ENCODE measurements at places on chromosomes 2 and 18.

DNA sequence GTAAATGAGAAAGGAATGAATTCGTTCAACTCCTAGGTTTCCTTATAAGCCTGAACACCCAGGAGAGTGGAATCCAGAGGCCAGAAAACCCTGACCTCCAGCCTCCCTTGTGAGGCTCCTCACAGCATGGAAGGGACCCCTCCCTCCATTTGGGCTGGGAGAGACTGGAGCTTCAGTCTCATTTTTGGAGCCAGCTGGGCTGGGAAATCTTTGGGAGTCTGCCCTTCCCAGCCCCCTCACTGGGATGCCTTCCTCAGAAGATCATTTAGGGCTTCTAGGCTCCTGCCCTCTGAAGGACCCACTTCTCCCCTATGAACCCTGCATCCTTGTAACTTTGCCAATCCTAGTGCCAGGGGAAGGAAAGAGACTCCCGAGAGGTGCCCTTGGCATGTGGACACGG, 346.1 kb downstream of the CYP26B1 start:
- DNase-seq, result no peak

DNA sequence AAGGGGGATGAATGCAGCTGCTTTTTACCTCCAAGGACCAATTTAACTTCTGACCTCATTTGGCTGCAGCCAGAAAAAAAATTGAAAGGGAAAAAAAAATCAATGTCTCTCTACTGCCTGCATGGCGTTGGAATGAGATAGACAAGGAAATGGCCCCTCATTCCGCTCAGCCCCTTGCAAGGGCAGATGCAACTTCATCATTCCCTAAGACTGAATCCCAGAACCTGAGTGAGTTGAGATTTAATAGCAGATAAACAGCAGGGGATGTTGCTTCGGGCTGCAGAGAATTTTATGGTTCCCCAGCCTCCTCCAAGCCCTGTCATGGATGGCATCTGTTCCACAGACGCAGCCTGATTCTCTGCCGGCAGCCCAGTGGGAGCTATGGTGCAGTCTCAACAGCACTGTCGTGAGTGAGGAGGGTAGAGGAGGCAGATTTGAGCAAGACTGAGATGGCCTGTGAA, 49.0 kb downstream of the CAPN13 start:
- no peak for DNase-seq

DNA sequence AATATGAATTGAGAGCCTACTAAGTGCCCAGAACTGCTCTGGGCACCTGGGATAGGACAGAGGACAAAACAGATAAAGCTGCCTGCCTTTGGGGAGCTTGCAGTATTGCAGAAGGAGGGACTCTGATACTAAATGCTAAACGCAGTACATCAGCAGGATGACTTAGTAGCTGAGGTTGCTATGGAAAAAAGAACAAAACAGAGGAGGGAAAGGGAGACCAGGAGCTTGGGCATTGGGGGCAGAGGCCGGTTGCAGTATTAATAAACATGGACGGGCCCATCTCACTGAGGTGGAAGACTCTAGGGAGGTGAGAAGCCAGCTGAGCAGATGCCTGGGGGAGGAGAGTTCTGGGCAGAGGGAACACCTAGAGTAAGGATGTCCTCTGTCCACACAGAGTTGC, 66.1 kb upstream of the SP3 start:
- DNase-seq, result no peak

- no peak for DNase-seq
Observed at GRCh38 chr2:110718990-110719389, 13.4 kb upstream of the ACOXL start.

DNA sequence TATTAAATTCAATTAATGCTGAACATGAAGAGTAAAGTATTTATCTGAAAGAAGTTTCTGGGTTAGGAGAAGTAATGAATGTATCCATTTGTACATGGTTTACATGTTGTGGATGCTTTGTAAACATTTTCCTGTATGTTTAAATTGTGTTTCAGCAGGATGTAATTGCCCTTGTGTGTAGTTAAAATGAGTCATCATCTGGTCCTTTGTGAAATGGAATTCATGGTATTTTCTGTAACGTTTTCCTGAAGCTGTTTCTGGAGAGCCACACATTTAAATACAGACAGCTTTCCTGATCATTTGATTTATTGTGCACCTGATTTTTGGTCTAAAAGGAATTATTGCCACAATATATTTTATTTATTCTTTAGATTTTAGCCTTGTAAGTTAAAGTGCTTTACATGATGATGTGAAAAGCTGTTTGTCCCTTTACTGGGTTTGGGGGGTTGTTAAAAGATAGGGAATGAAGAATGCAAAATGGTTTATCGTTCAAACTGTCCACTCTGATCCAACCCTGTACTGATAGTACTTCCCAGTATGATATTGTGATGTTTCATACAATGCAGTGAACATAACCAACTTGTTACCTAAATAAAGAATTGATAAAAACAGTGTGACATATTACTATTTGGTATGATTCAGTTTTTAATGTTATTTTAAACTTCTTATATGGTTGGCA, 41.7 kb upstream of the SLC3A1 start:
- DNase-seq, result peak; percentile 51

DNA sequence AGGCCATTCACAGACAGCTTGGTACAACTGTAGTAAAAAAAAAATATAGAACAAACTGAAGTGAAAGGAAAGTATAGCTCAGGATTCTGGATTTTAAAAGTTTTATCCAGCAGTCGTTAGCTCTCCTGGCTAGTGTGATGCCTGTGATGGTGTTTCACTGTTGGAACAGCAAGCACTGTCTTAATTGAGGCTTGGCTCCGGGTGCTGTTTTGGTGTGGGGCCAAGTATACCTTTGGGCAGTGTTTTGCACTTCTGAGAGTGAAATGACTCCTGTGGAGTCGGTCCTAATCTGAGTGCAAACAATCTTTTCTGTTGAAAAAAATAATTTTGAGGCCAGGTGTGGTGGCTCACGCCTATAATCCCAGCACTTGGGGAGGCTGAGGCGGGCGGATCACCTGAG, 28.7 kb upstream of the RAB1A start:
- no peak for DNase-seq

GRCh38 chr2:173667014-173667413, 298.2 kb downstream of the SP3 start:
- DNase-seq, result no peak

DNA sequence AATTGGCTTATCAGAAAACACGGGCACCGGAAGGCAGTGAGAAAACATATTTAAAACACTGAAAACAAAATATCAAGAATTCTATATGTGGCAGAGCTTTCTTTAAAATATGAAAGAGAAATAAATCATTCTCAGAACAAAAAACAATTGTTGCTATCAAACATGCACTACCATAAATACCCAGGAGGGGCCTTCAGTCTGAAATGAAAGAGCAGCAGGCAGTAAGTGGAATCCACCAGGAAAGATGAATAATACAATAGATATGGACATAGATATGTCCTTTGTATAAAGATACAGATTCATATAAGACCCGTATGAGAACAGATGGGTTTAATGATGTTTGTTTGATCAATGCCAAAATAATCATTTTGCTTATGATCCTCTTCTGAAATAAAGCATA, 142.0 kb downstream of the TMEM18 start:
- no peak for DNase-seq

DNA sequence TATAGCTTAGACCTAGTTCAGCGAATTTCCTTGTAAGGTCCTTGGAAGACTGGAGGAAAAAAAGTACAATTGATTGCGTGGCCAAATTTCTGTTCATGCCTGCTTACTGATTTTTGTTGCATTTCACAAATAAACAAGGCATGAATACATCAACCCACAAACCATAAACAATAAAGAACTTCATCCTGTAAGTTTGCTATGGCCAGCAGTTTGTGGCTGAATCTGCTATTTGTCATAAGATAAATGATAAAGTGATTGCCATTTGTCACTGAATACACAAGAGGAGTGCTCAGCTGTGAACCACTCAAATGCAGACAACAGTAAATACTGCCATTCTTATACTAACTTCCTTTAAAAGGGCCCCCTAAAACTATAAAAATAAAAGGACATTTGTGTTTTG, 259.5 kb downstream of the CCDC178 start:
- no peak for DNase-seq

GRCh38 chr2:168552450-168552856, 96.4 kb downstream of the CERS6 start:
- no peak for DNase-seq

All from AG04450 (cell line).